ENCODE measurements at places on chromosomes 2 and 18.
A peak's percentile ranks its signal among the peaks of the same experiment; 100 is the strongest.

DNA sequence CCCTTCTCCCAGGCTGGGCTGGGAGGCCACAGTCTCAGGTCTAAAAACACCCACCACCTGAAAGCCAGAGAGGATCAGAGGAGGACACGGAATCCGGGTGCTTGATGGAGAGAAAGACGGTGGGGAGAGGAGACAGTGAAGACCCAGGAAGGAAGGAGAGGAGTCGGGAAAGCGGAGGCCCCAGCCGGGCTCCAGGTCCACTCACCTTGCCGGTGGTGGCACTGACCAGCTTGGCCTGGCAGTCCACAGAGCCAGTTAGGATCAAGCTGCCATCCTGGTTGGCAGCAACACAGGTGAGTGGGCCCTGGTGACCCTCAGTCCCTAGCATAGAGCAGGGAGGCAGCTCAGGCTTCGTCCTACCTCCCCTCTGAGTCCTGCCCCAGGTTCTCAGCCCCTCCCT is 4.3 kb downstream of the AAMP start:
- DNase-seq = no peak

DNA sequence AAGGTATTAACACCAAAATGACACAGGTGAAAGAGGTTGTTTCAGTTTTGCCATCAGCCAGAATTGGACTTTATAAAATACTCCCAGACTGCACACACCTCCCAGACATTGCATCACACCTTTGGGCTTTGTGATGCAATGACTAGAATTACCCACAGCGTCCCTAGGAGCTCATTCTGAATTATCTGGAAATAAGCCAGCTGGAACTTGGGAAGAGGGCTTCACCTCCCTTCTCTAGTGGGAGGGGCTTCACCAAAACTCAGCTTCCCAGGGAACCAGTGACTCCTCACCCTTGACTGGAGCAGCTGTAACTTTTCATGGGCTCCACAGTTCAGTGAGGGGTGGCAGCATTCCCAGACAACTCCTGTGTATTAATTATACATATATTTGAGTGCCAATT is 83.1 kb upstream of the BZW1 start:
- DNase-seq = peak; percentile 39

GRCh38 chr2:27494284-27494943 is 586 bp downstream of the FNDC4 start:
- DNase-seq = no peak

DNA sequence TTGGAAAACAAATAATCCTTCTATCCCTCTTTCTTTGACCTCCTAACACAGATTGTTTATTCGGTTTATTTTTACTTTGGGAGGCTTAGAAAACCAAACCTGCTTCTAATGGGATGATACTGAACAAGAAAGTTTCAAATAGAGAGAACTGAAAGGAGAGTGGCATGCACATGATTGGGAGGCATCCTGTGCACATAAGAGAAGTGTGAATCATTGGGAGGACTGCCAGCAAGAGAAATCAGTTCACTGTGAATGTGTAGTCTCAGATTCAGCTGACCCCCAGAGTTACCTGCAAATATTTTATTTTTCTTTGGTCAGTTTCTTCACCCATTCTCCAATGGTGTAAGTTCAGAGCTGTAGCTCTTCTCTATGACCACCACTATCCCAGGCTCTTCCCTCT is 1363.2 kb upstream of the ACVR2A start:
- DNase-seq = no peak

- no peak for DNase-seq
These were observed 13.2 kb downstream of the ARL4C start for GRCh38 chr2:234483568-234484251.

DNA sequence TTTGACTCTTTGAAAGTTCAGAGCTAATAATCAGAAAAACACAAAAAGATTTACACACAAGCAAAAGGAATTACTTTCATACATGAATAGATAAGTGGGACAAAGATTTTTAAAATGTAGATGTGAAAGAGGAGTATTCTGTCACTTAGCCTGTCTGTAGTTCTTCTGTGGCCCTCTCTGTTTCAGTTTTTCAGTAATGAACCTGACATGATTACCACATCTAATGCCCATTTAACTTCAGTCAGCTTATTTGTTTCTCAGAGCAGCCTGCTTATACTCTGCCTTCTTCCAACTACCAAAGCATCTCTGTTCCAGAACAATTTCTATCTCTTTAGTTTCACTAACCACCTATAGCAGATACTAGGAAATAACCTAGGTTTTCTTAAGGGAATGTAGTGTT is 34.4 kb upstream of the ACADL start:
- DNase-seq = no peak

DNA sequence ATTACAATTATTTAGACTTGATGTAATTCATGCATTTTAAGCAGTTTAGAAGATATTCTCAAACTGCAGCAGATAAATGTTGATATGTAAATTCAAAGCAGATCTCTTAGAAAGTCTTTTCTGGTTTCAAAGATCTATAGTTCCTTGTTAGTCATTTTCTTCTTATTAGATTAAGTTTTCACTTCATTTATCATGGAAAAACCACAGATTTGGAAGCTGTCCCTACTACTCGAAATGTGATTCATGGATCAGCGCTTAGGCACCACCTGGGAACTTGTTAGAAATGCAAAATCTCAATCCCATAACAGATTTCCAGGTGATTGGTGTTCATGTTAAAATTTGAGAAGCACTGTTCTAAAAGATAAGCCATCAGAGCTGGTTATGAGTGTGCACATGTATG is 92.8 kb upstream of the CDH2 start:
- no peak for DNase-seq

DNA sequence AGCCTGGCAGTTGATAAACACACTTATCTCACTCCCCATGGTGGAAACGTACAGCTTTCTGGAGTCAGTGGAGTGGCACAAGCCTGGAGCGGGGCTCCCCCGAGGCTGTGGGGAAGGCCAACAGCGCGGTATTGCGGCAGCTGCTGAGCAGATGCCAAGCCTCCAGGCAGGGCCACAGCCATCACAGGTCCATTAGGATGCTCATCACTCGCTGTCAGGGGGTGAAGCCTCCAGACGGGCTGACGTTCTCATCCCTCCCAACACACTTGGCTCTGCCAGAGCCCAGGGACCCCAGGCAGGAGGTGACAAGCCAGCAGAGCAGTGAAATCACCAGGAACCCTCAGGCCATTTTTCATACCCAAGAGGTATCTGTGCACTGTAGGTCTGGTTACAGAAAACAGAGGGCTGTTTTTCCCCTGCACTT is 529.2 kb upstream of the KLHL29 start:
- no peak for DNase-seq

DNA sequence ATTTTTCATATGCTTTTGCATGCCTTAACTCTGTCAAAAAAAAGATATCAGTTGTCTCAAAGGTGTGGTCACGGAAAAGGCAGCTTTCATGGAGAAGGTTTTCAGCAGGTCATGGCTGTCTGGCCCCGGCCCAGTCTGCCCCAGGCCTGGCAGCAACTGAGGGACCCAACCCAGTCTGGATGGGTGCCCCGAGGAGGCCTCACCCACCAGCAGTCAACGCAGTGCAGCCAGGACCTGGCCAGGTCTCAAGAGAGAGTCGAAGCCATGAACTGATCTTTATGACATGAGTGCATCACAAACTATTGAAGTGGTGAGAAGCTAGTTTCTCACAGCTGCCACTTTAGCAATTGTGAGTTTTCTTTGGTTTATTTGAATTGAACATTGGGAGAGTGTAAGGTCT is 7.9 kb downstream of the TUBB6 start:
- DNase-seq = peak; percentile 83

DNA sequence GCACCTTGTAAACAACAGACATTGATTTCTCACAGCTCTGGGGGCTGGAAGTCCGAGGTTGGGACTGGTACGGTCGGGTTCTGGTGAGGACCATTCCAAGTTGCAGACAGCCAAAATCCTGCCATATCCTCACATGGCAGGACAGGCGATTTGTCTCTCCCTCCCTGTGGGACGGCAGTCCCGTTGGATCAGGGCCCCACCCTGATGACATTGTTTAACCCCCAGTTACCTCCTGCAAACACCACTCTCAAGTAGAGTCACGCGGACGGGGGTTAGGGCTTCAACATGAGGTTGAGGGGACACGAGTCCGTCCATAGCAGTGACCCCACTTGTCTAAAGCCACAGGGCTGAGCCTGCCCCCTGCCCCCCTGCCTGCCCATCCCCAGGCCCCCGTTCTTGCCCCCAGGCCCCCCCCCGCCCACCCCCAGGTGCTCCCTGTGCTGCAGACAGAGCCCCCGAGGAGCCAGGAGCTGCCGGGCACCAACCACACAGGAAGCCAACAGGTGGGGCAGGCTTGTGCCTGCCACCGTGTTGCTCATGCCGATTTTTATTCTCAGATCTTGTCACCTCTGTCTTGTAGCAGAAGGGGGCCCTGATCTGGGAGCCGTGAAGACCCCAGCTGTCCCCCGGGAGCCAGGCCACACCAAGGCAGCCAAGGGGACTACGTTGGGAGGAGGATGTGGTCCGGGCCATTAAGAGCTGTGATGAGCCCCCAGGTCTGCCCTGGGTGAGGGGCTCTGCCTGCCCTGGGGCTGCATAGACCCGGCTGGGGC is 82.2 kb downstream of the NFATC1 start:
- peak; percentile 9 for DNase-seq

- no peak for DNase-seq
These were observed 909 bp downstream of the TGFA start for GRCh38 chr2:70552501-70553333.

GRCh38 chr2:40120026-40120425 is 331.9 kb downstream of the SLC8A1 start:
- DNase-seq = no peak

GRCh38 chr2:113228991-113229716 is 49.6 kb downstream of the PAX8 start:
- DNase-seq = no peak

GRCh38 chr2:134609924-134610513 is 108.8 kb downstream of the TMEM163 start:
- no peak for DNase-seq

DNA sequence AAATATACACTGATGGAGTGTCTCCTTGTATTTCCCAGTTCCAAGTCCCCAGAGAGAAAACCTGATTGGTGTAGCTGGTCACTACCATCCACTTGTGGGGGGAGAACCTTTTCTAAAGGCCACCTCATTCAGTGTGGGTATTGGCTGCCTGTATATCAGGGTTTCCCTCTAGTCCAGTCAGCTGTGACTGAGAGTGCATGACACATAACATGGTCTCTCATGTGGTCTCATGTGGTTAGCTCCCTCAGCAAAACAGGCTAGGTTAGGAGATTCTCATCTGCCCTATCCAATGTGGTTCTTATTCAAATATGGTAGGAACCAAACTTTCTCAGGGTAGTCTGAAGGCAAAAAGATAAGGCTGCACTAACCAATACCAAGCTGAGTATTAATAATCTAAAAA is 4.1 kb upstream of the GORASP2 start:
- no peak for DNase-seq

DNA sequence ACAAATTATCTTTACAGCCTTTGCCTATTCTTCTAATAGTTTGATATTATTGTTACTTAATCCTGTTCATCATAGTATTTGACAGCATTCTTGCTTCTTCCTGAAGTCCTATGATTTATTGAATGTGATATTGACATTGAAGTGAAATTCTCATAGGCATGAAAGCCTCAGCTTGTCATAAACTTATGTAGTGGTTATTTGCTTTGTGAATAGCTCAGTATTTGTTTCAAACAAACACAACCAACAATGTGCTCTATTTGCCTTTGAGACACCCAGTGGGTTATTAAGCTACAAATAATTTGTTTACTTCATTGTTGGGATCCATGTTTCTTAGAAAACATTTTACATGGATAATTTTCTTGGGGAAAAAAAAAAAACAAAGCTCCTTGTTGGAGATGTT is 57.2 kb downstream of the TTC39C start:
- no peak for DNase-seq

GRCh38 chr2:42192010-42192373 is 22.8 kb downstream of the EML4 start:
- DNase-seq = no peak

GRCh38 chr2:130807659-130808385 is 28.9 kb upstream of the ARHGEF4 start:
- no peak for DNase-seq

DNA sequence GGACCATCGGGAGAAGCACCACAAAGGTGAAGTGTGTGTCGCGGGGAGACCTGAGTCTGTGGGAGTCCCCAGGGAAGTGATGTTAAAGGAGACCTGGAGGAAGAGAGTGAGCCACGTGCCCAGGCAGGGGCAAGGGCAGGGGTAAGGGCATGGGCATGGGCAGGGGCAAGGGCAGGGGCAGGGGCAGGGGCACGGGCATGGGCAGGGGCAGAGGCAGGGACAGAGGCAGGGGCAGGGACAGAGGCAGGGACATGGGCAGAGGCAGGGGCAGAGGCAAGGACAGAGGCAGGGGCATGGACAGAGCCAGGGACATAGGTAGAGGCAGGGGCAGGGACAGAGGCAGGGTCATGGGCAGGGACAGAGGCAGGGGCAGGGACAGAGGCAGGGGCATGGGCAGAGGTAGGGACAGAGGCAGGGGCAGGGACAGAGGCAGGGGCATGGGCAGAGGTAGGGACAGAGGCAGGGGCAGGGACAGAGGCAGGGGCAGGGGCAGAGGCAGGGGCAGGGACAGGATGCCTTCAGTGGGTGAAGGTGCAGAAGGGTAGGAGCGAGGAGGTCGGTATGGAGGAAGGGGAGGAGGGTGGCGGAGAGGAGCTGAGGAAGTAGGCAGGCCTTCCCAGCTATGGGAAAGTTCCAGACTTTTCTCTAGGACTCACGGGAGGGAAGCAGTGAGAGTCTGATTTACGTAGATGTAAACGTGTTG is 33.3 kb downstream of the NTSR2 start:
- DNase-seq = no peak

DNA sequence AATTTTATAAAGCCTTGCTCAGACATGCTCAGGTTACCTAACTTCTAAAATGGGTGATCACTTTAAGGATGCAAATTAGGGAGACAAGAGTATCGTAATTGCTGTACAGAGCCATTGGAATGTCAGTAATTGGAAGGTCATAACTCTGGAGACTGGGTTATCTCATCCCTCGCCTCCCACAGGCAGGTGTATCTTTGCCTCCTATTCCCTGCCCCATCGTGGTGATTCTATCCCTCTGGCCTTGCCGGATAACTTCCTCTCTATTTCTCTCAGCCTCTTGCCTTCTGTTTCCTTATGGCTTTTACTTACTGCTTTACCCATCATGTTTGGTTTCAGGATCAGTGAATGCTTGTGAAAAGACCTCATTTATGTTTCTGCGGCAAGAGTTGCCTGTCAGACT is 2.5 kb downstream of the PDK1 start:
- no peak for DNase-seq

- DNase-seq = no peak
These were observed 27.8 kb downstream of the ID2 start for GRCh38 chr2:8709611-8710010.

DNA sequence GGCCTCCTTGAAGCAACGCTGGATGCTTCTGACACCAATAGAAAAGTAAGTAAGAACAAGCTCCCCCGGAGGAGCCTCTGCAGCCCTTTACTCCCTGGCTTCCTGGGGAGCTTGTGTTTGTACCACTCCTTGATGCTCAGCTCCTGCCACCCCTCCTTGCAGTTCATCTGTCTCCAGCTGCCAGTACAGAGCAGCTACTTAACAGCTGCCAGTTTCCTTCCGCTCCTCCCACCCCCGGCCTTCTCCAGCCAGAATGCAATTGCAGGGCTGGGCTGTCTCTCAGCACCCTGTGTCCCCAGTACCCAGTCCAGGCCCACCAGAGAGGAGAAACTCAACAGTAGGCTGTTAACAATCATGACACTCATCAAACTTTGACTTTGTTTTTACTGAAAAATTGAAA is 109.4 kb downstream of the AOX1 start:
- peak; percentile 60 for DNase-seq

- no peak for DNase-seq
These were observed 745.9 kb upstream of the SLC8A1 start for GRCh38 chr2:41197781-41198180.

Data from heart left ventricle (tissue), 16 donors.